HepG2 (cell line): ENCODE measurements at places on chromosomes 4 and X.

DNA sequence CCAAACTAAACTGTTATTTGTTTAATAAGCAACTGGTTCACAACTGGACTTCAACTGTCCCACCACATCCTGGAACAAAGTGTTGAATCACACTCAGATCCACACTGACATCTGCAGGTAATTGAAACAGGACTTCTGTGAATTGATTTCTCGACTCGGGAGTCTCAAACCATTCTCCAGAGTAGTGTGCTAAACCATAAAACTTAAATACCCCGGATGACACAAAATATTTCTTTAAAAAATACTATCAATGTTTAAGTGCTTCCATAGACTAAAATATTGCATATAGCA lies 95.4 kb upstream of the PLAC1 start:
- DNase-seq: peak; percentile 1

- DNase-seq: no peak
Measured at GRCh38 chrX:36543499-36543898, 464.7 kb upstream of the FAM47C start.

- no peak for DNase-seq
Measured at GRCh38 chr4:304969-305680, at the start of gene ZNF732. ZNF732 (minus strand) TSS chr4:305474; CDS start chr4:305310, 164 bp downstream.

- no peak for DNase-seq
Measured at GRCh38 chr4:177492022-177492421, 49.8 kb upstream of the AGA start.

GRCh38 chr4:184942444-184943425 lies 75.6 kb upstream of the HELT start:
- DNase-seq: no peak

GRCh38 chr4:7116705-7117104 lies 48.8 kb upstream of the GRPEL1 start:
- DNase-seq: no peak

- no peak for DNase-seq
Measured at GRCh38 chr4:68447201-68447600, at the start of gene TMPRSS11E. TMPRSS11E (plus strand) TSS chr4:68447463; CDS start chr4:68447513, 50 bp downstream.

GRCh38 chr4:78551420-78552351 lies at the start of gene ANXA3:
ANXA3 (plus strand) TSS chr4:78551770; CDS start chr4:78554474, 2,704 bp downstream.
- DNase-seq: no peak

DNA sequence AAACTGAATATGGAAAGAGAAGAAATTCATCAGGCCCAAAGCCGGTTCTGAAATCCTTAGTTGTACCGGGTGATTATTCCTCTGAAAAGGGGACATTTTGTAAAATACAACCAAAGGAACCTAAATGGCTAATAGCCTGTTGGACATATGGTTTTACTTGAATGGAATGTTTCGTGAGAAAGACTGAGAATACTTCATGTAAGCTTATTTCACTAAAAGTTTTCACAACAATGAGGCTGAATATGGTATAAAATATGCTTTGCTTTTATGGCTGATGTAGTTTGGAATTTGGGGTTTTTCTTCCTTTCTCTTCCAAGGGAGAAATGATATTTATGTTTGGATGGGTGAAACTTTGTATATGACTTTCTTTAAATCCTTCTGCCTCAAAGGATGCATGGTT lies 2.7 kb downstream of the GRIA3 start:
- DNase-seq: no peak

- peak; percentile 50 for DNase-seq
Measured at GRCh38 chrX:1246816-1247215, 21.8 kb upstream of the CSF2RA start.

DNA sequence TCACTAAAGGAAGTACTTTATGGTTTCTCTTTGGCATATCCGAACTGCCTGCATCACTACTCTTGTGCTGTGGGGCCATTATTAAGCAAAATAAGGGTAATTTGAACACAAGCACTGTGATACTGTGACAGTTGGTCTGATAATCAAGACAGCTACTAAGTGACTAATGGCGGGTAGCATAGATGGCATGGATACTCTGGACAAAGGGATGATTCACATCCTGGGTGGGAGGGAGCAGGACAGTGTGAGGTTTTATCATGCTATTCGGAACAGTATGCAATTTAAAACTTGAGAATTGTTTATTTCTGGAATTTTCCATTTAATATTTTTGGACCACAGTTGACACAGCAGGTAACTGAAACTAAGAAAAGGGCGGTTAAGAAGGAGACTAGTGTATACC lies 52.6 kb upstream of the CITED1 start:
- no peak for DNase-seq

DNA sequence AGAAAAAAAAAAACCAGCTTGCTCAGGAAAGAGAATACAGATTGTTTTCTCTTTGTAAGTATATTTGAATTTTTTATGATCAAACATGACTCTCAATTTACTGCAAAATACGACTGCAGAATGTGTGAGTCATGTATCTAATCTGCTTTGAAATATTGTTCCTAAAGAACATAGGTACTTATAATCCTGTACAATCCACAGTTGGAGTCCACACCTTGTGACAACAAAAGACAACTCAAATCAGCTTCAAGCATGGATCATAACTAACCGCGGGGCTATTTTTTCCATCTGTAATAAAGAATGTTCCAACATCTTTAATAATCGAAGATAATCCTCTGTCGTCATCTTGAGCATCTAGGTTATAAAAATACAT lies 77.8 kb upstream of the STIM2 start:
- no peak for DNase-seq

DNA sequence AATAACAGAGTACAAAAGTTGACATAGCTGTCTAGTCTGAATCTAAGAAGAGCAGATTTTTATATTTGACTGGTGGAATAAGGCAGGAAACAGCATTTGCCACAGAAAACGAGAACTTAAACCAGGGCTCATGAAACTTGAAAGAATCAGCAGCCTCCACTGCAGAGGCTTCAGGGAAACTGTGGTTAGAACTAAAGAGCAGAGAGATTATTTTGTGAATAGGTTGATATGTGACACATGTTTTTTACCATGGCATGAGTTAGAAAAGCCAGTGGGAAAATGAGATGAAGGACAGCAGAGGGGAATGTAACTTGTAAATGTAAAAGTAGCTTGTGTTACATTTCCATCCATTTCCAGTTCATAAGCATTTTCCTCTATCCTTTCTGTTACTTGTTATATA lies 63.7 kb upstream of the CAMK2D start:
- no peak for DNase-seq

GRCh38 chr4:75107755-75108612 lies 175.1 kb downstream of the PARM1 start:
- no peak for DNase-seq

GRCh38 chr4:63787326-63787725 lies 621.9 kb downstream of the TECRL start:
- no peak for DNase-seq

- DNase-seq: no peak
Measured at GRCh38 chrX:30906726-30907125, 17.7 kb upstream of the TAB3 start.

- no peak for DNase-seq
Measured at GRCh38 chrX:153378607-153379006, 22.5 kb downstream of the PNMA6E start.

DNA sequence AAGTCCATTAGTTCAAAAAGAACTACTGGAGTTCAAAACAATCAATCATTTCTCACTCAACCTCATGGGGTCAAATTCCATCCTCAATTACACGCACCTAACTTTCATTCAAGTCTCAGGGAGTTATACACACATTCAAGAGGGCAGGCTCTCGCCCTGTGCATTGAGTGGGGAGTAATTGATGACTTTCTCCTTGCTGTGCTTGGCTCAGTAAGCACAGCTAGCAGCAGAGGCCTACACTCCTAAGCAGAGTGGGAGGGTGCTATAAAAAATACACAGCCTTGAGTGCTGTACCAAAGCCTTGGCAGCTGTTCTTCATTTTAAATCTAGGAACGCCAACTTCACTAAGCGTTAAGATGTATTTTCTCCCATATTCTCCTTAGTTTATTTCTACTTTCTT lies 958.3 kb upstream of the ADGRL3 start:
- DNase-seq: no peak

DNA sequence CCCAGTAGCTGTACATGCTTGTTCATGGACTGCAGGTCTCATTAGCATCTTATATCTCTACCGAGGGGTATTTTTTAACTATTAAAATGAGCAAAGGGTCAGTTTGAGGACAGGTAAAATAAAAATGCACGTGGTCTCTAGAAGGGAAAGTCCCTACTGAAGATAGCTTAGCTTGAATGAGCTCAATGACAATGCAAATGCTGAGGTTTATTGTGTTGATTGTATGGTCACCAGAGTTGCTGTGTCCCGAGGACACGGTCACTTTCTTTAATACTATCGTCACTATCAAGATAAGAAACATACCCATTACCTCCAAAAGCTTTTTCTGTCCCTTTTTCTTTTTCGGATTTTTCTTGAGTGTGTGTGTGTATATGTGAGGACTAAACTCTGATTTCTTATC lies 250.5 kb upstream of the PRKX start:
- DNase-seq: no peak

GRCh38 chr4:27000820-27001219 lies 140.2 kb downstream of the STIM2 start:
- no peak for DNase-seq

DNA sequence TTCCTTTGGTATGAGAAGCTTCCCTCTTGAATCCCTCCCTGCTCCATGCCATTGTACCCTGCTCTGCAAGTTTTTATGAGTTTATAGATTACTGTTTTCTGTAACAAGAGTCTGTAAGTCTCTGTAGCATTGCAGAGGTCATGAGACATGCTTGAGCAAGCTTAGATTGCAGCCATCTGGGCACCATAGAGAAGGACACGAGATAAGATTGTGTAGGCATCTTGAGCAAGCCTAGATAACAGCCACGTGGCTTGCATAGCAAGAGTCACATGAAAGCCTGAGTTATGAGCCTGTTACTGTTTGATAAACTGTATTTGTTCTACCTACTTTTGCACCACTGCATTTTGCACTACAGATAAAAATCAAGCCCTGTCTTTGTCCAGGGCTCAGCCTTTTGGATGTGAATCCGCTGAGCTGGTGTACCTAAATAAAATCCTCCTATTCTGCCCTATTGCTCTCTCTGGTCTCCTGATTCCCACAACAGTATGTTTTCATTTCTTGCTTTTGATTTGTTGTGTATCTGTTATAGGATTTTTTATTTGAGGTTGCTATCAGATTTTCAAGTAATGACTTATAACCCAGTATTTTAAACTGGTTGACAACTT lies 127.4 kb upstream of the ANKRD50 start:
- no peak for DNase-seq

GRCh38 chr4:150679018-150679764 lies 97.2 kb downstream of the MAB21L2 start:
- DNase-seq: peak; percentile 24

GRCh38 chr4:5500165-5500564 lies 208.2 kb downstream of the EVC2 start:
- no peak for DNase-seq

DNA sequence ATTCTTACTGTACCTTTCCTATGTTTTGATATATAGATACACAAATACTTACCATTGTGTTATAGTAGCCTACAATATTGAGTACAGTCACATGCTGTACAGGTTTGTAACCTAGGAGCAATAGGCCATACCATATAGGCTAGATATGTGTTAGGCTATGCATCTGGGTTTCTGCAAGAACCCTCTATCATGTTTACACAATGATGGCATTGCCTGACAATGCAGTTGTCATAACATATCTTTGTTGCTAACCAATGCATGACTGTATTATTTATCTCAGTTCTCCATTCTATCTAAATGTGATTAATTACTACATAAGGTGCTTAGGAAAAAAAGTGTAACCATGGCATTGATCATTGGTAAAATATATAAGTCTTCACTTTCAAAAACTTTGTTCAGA lies 10.0 kb upstream of the SPCS3 start:
- no peak for DNase-seq

DNA sequence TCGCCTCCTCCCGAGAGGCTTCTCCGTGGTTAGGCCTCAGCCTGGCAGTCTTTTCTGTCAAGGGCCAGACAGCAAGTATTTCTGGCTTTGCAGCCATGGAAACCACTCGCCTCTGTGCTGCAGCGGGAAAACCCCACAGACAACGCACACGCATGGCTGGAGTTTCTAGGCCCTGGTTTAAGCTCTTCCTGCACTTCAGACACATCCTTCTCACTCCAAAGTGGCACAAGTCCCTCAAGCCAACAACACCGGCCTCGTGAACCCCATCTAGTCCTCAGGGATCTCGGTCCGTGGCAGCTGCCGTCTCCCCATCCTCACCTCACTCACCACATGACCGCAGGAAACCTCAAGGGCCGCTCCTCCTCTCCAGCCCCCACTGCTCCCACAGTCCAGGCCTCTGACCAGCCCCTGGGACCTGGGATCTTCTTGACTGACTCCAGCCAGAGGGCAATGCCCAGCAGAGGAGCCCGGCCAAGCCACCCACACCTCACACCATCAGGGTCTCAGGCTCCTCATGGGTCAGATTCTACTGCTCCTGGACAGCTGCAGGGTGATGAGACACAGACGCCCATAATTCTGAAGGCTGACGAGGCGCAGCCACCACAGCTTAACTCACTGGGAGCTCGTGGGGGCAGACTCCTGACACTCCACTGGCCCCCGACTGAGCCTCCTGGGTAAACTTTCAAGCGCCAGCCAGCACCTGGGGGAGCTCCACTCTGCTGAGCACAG lies 21.7 kb downstream of the LETM1 start:
- no peak for DNase-seq

- no peak for DNase-seq
Measured at GRCh38 chr4:155342142-155342541, 34.6 kb downstream of the MAP9 start.

- DNase-seq: no peak
Measured at GRCh38 chr4:71833232-71833900, 49.5 kb upstream of the GC start.

DNA sequence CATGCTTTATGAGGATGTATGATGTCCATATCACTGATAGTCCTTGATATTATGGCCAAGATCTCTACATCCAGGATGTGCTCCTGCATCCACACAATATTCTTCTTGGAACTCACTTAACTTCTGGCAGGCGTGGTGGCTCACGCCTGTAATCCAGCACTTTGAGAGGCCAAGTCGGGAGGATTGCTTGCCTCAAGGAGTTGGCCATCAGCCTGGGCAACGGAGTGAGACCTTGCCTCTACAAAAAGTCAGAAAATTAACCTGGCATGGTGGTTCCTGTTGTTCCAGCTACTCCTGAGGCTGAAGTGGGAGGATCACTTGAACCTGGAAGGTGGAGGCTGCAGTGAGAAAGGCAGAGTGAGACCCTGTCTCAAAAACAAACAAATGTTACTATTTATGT lies 2.3 kb upstream of the HNRNPD start:
- no peak for DNase-seq

- DNase-seq: peak; percentile 47
Measured at GRCh38 chr4:56908206-56909085, 746 bp downstream of the REST start.

DNA sequence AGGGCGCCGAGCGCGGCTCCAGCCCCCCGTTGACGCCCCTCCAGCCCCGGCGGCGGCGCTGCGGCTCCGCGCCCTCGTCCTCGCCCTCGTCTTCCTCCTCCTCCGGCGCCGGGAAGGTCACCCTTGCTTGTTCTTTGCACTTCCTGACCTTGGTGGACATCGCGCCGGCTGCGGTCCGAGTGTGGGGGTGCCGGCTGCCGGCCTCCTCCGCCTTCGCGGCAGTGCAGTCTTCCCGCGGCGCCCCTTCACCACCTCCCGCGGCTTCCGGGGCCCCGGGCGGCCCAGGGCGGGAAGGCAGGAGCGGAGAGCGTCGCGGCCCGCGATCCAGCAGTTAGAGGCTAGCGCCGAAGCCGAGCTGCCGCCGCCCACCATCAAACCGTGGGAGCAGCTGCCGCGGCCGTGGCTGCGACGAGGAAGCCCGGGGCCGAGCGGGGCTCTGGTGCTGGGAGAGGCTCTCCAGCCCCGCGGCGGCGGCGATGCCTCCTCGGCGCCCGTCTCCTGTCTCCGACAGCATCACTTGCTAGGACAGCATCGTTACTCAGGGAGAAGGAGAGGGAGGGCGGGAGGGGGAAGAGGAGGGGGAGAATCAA lies at the start of gene TRPC3:
Gene TRPC3 (minus strand): TSS at position 540 of the 590 bp plus-strand sequence. CDS start 380 bp downstream, at position 160.
- DNase-seq: no peak

GRCh38 chrX:118239178-118239870 lies 106.6 kb upstream of the WDR44 start:
- no peak for DNase-seq
